Glomerular endothelial cell (primary cell): ENCODE measurements at places on chromosomes 16 and 17. TPM values are rescaled to one million over a fixed set of nuclear protein-coding genes. Genes with fewer than 3 reads are reported as not detected.

Gene PDE6G
- 2.7 and 3.2 TPM in 2 replicates for total RNA-seq

Gene SLC4A1
- not detected in 2 replicates for total RNA-seq

Gene CDH11
- 43.8 and 99.6 TPM in 2 replicates for total RNA-seq

Gene APOH
- total RNA-seq, result not detected in 2 replicates

Gene HS3ST6
- not detected in 2 replicates for total RNA-seq

Gene TBC1D3C
- total RNA-seq, result not detected in 2 replicates

Gene UMOD
- not detected in 2 replicates for total RNA-seq

Gene ELMO3
- total RNA-seq, result 0.53 and 2.0 TPM in 2 replicates

Gene C16orf92
- total RNA-seq, result not detected in 2 replicates

Gene CCDC200
- total RNA-seq, result 1.5 TPM in 1 of 2 replicates, not detected in the other

Gene IRX3
- 2.4 and 3.0 TPM in 2 replicates for total RNA-seq

Gene ZPBP2
- not detected in 2 replicates for total RNA-seq

Gene SPAG9
- 53.1 and 117 TPM in 2 replicates for total RNA-seq

Gene KIF2B
- not detected in 2 replicates for total RNA-seq

Gene NPW
- total RNA-seq, result 0.35 and 1.0 TPM in 2 replicates

Gene SLC25A11
- total RNA-seq, result 47.3 and 52.1 TPM in 2 replicates

Gene SERPINF2
- total RNA-seq, result 1.6 TPM in 1 of 2 replicates, not detected in the other

Gene SYCE1L
- 2.1 and 11.6 TPM in 2 replicates for total RNA-seq
